ENCODE measurements at places on chromosomes 11 and 22.

DNA sequence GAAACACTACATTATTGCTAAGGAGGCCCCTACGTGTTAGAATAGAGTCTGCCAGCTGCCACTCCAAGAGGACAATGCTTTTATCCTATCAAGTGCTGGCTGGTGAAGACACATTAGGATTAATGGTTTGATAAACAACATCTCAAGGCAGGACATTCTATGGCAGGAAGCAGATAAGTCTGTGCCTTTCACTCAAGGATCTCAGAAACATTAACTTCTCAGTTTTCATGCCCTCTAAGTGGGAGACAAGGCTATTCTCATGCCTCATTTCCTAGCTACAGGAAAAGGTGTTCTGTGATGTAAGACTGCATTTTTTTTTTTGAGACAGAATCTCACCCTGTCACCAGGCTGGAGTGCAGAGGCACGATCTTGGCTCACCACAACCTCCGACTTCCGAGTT, 23.5 kb upstream of the TIMP3 start:
- peak; percentile 26 for DNase-seq

- no peak for DNase-seq
Observed at GRCh38 chr11:43242401-43242800, 69.4 kb upstream of the API5 start.

- DNase-seq: no peak
Observed at GRCh38 chr11:108558222-108558621, 35.3 kb downstream of the EXPH5 start.

- DNase-seq: no peak
Observed at GRCh38 chr22:22427542-22428065, 80.9 kb downstream of the ZNF280B start.

DNA sequence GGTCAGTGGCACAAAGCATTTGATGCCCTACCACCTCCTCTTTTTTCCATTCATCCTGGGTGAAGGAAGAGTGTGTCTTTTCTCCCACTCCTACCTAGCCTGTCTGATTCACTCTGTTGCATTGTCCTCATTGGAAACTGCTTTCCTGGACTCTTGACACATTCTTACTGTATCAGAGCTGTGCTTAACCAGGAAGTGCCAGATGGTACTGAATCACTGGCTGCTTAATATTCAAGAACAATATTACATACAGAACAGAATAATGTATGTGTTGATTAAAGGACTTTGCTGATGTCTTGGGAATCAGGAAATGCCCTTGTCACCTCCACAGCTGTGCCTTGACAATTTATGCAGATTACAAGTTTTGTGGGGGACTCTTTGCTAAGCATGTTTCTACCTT, 44.4 kb downstream of the SVIP start:
- DNase-seq: no peak
